ENCODE measurements at places on chromosomes 5 and 9.

DNA sequence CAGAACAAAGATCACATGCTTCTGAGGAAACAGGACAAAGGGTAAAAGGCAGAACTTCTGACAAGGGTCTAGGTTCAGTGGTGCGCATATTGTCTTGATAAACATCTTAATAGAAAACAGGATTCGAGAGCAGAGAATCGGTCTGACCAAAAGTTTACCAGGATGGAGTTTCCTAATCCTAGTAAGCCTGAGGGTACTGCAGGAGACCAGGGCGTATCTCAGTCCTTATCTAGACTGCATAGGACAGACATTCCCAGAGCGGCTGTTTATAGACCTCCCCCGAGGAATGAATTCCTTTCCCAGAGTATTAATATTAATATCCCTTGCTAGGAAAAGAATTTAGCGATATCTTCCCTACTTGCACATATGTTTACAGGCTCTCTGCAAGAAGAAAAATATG is 32.4 kb upstream of the TNFSF8 start:
- DNase-seq: no peak

GRCh38 chr5:55219770-55220169 is 7.3 kb downstream of the MCIDAS start:
- DNase-seq: no peak

DNA sequence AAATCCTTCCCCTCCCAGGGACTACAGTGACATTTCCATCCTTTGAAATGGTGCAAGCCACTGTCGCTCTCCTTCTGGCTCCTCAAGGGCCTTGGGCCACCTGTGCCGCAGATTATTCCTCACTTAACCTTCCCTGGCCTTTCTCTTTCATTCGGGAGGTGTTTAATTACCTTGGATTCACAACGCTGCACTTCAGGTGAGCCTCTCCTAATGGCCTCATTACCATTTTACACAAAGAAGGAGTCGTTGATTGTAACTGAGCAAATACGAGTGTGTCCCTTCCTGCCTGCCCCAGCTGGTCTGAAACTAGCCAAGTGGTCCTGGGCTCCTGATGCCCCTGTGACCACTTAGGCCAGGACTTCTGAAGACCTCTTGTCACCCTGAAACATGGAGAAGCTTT is 205.0 kb downstream of the CRB2 start:
- no peak for DNase-seq

DNA sequence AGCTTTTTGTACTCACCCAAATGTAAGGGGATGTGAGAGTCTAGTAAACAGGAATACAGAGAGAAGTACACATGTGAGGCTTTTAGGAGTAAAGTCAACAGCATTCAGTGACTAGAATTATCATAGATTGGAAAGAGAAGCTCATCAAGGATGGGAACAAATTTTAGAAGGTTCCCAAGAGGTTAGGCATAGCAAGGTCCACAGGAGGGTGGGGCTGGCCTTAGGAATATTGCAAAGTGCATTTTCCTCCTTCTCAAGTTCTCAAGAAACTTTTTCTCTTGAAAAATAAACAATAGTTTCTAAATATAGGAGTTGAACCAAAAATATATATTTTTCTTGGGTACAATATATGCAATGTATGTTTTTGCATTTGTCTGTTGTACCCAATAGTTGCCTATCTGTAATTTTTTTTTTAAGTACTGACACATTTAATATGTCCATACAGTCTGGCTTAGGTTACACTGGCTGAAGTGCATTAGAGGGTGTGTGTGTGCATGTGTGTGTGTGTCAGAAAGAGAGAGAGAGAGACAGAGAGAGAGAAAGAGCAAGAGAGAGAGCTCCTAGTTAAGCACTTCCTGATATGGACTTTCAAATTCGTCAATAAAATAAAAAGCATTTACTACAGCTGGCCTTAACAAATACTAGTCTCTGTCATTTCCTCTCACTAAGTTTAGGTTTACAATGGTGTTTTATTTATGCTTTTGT is 62.2 kb downstream of the SNX18 start:
- no peak for DNase-seq

DNA sequence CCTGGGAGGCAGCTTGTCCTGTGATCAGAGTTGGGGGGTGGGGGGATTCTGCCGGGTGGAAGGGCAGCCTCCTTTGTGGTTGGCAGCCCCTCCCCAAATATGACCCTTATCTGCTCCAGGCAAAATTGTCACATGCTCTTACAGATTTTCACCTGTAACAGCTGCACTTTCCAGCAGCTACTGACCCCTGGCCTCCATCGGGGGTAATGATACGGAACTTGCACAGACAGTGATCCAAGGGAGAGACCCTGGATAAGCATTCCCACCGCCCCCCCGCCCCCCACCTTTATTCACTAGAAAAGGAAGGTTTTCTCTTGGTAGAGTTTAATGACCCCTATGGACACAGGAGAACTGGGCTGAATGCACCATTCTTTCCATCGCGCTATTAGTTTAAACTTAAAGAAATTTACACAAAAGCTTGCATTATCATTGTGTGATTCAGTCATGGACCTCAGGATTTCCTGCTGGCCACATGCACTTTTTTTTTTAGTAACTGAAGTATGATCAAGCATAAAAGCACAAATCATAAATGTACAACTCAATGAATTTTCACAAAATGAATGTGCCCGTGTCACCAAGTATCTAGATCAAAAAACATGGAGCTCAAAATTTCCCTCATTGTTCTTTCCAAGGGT is 10.7 kb upstream of the ZBTB34 start:
- DNase-seq: no peak

DNA sequence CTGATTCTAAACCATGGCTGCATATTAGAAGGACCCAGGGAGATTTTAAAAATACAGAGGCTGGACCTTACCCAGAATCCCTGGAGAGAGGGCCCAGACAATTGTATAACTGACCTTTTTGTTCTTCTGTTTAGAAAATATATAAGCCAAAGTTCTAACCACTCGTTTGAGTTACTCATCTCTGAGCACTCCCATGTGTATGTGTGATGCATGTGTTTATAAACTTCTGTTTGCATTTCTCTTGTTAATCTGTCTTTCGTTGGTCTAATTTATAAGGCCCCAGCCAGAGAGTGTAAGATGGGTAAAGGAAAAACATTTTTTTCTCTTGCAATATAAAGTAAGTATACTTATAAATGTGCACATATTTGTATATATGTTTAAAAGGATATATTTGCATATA is 443.9 kb downstream of the ZNF608 start:
- DNase-seq: no peak

- DNase-seq: no peak
Observed at GRCh38 chr9:124030969-124031451, 19.4 kb downstream of the LHX2 start.

DNA sequence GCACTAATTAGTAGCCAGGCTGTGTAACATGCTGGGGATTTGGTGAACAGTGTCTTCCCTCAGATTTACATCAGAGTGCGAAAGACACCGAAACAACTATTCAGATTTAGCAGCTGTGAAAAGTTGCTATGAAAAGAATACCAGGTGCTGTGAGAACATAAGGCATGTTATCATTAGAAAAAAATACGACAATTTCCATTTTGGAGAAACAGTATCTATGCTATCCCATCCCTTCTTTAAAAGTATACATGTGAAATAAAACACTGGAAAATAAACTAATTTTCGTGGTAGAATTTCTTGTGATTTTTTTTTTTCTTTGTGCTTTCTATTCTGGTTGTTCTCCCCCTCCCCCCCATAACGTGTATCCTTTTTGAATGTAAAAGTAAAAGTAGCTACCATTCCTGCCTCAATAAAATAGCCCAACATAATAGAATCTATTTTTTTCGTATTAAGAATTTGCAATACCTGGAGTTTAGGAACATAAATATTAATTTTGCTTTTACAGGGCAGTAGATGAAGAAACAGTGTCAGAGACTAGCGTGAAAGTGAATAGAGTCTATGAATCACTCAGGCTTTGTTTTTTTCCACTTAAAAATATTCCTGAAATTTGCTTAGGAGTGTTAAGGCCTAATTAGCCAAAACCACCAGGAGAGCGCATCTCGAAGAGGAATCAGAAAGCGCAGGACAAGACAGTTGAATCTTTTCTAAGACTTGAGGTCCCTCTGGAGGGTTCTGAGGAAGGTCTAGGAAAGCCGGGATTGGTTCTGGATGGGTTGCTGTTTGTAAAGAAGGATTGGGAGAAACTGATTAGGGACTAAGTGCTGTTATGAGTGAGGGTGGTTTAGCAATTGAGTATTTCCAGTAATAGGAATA is 813 bp upstream of the SLU7 start:
- DNase-seq: no peak

DNA sequence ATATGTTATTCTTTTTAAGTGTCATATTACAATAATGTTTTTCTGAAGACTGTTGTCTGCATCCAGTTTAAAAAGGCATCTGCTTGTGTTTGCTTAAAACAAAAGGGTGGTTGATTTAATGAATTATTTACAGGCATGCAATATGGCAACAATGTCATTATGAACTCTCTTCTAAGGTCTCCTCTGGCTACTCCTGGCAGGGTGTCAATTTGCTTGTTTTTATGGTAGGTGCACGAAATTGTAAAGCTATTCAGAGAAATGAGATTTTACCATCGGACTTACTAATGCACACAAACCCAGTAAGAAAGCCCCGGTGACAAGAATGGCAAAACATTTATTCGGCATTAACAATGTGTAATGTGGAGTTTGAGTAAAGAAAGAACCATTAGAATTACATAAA is 539.8 kb upstream of the ZNF608 start:
- DNase-seq: no peak

DNA sequence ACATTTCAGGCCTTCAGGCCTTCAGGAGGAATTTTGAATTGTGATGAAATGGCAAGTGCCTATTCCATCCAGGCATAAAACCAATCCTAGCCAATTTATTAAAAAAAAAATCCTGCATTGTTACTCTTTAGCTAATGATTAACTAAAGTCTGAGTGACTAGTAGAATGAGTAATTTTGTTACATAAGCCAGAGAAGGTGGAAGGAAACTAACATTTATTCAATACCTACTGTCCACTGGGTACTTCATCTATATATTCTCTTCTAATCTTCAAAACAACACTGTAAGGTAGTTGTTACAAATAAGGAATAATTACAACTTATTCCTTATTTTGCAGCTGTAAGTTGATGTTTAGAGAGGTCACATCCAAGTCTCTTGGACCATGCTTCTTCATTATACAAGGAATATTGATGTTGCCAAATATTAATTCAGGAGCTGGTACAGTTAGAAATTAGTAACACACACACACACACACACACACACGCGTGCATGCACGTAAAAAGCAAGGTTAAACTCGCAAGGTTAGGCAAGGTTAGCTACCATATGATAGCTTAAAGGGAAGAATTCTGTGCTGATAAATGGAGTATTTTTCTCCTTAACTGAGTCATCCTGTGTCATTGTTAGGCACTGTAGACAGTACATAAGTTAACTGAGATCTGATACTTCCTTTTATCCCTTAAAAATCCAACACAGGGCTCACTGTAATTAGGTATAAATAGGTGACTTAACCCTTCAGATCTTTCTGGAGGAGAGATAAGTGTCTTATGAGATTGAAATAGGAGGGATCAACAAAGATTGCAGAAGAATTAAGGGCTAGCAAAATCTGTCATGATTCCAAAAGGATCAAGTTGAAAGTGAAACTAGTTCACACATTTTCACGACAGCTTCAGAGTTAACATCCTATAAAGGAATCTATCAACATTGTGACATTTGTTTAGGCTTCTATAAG is 596.9 kb downstream of the PDE4D start:
- no peak for DNase-seq

GRCh38 chr5:164301708-164302107 is 796.3 kb downstream of the MAT2B start:
- DNase-seq: no peak

DNA sequence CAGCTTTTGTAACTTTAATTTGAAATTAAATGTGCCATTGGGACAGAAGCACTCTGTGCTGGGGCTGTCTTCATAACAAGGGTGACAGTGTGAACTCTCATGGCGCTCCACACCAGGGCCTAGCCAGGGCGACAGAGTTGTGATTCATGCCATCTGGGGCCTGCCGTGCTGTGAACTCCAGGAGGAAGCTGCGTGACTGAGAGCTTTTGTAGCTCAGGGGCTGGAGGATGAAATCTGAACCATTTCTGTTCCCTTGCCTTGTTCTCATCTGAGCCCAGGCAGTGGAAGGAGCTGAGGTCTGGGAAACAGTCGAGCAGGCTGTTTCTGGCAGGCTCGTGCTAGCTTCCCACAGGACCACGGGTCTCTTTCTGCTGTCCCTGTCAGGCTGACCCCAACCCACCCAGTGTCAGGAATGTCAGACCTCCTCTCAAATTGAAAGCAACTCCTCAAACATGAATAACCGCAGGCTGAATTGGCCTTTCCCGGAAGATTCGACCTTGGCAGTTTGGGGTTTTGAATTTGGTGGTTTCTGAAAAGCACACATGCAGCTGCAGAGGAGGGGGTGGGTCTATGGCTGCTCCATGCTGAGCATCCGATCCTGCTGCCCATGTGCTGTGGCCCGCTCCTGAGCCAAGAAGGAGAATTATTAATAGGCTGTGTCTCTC is 69.2 kb upstream of the RPS23 start:
- no peak for DNase-seq

DNA sequence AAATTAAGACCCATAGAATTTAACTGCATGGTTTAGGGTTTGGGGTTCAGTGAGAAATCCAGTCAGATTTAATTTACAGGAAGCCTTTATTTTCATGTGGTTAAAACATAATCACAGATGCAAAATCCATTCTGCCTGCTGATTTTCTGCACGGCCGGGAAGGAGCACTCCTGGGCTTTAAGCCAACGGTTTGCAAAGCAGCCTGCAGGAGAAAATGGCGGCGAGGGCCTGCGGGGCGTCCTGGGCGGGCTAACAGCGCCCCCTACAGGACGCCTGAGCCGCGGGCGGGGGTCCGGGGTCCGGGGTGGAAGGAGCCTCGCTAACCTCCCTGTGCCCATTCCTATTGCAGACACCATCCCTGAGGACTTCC is 47.6 kb downstream of the THBS4 start:
- DNase-seq: peak; percentile 50

- DNase-seq: no peak
Observed at GRCh38 chr5:163809473-163809872, 304.1 kb downstream of the MAT2B start.

DNA sequence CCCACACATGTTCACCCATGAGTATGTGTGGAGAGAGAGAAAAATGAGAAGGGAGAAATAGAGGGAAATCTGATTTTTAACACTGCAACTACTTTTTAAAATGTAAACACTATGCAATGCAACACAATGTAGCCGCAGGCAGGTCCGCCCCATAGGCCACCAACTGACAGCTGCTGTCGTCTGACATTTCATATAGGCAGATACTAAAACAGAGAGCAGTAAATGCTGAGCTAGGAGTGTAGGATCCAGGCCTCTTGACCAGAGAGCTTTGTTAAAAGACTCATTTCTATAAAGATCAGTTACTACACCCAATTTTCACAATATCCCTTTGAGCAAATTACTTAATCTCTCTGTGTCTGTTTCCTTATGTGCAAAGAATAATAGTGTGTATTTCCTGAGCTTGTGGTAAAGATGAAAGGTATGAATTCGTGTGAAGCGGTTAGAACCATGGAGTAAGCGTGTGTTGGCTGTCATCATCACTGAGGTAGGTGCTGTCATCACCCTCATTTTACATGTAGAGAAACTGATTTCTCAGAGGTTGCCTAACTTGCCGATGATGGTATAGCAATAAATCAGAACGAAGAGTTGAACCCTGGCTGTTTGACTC is 55.2 kb upstream of the PDE8B start:
- DNase-seq: no peak

- no peak for DNase-seq
Observed at GRCh38 chr9:132863096-132863495, 15.0 kb downstream of the AK8 start.
